ENCODE measurements at places on chromosomes 2 and 18.
A peak's percentile ranks its signal among the peaks of the same experiment; 100 is the strongest.

- no peak for DNase-seq
Measured at GRCh38 chr2:215371915-215372897, 60.3 kb downstream of the ATIC start.

DNA sequence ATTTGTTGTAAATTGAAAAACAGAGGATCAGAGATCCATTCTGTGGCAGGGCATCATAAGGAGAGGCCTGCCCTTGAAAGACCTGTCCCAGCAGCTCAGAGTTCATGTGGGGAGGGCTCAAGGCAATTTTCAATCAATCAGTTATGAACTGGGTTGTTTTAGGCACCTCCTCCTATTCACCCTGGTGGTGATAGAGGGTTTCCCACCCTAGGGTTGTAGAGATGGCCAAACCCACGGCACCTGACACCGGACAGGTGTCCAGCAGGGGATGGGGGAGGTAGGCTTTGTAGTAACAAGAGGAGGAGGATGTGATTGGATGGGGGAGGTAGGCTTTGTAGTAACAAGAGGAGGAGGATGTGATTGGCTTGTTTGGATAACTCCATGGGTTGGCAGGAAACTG lies 205.7 kb downstream of the SOCS6 start:
- DNase-seq: no peak

DNA sequence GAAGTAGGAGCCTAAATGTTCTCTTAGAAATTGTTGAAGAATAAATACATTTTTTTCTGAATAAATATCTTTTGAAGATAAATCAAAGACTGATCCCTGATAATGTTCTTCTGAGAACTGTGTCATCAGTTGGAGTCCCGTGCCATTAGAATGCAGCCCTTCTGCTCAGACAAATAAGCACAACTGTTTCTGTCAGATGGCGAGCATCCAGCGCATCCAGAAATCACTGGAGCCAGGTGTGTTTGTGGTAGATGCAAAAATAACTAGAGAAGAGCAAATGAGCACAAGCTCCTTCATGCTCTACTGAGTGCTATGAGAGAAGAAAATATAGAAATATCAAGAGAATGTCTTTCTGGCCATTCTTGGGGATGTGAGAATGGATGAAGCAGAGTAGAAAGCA lies 573.7 kb downstream of the THSD7B start:
- DNase-seq: no peak

- no peak for DNase-seq
Measured at GRCh38 chr2:207955456-207955855, 69.9 kb downstream of the PLEKHM3 start.

DNA sequence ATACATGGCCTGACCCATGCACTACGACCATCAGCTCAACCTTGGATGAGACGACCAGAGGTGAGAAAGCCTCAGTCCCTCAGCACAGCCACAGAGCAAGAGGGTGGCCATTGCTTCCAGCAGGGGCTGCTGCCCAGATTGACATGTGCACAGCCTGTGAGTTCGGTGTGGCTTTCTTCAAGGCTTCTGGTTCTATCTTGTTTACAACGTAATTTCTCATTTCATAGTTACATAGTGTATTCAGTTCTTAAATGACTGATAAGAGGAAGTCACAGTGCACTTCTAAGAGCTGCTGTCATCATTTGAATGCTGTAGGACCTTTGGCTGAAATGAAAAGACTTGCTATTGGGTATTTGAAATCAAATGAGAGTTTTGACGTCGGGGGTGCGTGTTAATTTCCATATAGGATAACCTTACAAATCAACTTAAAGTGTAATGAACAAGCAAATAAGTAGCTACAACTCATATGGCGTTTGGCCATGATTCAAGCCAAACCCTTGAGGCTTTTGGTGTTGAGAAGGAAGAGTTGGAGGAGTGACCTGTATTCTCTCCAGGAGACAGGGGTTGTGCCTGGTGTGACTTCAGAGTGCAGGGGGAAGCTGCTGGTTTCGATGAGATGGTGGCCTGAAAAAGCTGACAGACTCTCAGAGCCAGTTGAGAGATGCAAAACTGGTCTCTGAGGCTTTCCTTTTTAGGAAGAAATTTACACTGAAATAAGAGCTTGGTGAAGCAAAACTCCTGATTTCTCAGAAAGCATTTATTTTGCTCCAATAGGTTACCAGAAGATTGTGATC lies 51.0 kb downstream of the TSHZ1 start:
- no peak for DNase-seq

DNA sequence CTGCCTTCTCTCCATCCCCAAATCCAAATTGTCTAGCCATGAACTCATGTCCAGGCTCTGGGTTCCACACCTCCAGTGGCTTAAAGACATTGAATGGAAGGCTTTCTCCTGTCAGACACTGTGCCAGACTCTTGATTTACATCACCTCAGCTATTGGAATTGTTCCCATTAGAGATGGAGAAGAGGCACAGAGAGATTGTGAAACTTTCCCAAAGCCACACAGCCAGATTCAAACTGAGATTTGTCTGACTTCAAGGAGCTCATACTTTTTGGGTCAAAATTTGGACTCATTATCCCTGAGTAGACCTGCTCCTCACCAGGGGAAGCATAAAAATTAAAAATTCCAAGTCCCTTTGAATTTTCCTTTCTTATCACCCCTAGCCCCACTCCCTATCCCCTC lies 18.9 kb upstream of the MYO3B start:
- no peak for DNase-seq

DNA sequence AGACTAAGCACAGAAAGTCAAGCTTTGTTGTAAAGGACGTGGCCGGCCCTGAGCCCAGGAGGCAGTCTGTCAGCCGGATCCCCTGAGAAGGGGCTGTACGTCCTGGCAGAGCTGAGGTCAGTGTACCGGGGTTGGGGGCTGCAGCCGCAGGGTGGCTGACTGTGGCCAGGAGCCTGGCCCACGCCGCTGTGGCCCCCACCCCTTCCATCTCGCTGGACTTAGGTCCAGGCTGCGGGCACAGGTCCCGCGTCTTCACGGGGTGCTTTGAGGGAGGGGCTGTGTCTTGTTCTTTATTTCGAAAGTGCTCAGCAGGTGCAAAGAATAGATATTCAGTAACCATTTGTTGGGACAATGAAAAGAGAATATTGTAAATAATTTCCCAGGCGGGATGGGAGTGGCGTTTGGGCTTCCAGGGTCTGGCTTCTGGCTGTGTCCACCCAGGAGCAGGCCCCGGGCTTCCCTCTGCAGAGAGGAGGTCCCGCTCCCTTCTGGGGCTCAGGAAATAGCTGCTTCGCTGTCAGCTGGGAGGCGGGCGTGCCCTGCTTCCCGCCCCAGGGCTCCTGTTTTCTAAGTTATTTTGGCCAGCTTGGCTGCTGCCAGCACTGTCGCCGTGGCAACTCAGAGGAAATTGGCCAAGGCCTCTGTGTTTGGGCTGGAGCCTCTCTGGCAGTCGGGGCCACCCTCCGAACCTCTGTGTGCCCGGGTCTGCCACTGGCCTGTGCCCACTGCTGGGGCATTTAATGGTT lies 7.4 kb downstream of the NFATC1 start:
- DNase-seq: peak; percentile 3

DNA sequence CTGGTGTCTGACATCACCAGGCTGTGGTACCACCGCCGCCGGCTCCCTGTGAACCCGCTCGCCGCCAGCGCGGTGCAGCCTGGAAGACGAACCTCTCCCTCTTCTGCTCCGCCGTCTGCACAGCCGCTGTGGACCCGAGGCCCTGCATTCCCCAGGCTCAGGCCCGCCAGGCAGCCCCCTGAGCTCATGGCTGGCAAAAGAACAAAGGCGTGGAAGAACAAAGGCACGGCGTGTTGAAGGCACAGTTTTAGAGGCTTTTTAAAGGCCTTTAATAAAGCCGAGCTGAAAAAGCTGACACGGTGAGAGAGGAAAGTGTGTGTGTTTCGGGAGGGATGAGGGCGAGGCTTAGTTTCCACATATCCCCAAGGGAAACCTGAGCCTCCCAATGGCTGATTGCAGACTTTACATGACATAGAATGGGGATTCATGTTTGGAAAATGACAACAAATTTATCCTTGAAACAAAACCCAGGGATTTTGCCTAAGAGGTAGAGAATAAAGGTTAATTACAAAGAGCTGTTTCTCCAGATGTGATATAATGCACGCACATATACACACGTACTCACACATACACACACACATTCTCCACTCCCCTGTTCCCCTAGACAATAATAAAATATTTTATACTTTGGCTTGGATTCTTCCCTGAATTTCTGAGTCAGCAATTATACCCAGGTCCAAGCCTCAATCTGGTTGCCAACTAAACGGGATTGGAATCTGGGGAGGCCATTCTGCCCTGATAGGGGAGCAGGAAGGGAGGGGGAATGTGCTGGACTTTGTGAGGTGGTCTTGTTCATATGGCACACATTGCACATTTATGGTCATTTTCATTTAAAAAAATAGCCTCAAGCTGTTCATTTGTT lies 39.7 kb downstream of the RFX8 start:
- DNase-seq: no peak

DNA sequence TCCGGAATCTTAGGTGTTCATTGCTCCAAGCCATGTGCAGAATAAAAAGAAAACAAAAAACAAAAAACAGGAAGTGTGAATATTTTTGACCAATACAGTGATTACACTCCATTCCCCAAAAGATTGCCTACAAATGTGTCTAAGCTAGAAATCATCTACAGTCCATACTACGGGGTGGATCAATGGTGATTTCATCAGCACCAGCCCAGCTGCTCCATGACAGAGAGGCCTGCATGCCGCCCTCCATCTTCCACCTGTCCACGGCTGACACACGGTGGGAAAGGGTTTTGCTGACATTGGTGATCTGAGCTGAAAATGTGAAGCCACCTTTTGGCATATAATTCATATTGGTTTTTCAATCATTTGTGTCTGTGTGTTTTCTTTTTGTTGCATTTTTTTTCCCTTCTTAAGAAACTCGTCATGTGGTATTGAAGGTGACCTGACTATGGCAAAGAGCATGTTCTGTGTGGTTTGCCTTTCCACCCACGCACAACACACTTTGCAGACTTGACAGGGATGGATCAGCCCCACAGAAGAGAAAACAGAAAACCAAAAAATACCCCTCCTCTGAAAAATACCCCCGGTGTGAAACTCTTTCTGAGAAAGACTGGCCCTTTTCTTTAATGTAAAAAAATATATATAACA lies 533.1 kb downstream of the RNF144A start:
- peak; percentile 17 for DNase-seq

GRCh38 chr18:76903386-76903785 lies 81.0 kb downstream of the ZNF236 start:
- DNase-seq: no peak

DNA sequence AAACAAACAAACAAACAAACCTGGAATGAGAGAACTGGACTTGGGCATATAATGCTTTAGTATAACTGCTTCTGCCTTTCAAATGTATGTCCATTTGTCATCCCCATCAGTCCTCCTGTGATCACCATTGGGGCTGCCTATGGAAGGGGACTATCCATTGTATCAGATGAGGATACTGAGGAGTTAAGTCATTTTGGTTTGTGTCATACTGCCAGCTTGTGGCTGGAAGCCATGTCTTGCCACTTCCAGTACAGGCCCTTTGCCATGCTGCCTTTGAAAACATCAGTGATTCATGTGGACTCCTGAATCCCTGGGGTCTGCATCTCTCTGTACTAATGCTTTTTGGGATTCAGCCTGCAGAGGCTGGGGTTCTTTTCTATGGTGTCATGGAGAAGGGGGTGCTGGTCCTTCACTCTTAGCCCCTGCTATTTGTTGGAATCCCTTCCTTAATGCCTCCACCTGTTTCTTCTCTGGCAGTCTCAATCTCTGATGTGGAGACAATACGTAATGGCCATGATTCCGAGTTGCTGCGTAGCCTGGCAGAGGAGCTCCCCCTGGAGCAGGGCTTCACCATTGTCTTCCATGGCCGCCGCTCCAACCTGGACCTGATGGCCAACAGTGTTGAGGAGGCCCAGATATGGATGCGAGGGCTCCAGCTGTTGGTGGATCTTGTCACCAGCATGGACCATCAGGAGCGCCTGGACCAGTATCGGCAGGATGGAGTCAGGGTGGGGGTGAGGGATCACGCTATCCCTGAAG lies 10.6 kb downstream of the PLCD4 start:
- DNase-seq: no peak

GRCh38 chr2:199465390-199465789 lies 7.7 kb upstream of the SATB2 start:
- no peak for DNase-seq

DNA sequence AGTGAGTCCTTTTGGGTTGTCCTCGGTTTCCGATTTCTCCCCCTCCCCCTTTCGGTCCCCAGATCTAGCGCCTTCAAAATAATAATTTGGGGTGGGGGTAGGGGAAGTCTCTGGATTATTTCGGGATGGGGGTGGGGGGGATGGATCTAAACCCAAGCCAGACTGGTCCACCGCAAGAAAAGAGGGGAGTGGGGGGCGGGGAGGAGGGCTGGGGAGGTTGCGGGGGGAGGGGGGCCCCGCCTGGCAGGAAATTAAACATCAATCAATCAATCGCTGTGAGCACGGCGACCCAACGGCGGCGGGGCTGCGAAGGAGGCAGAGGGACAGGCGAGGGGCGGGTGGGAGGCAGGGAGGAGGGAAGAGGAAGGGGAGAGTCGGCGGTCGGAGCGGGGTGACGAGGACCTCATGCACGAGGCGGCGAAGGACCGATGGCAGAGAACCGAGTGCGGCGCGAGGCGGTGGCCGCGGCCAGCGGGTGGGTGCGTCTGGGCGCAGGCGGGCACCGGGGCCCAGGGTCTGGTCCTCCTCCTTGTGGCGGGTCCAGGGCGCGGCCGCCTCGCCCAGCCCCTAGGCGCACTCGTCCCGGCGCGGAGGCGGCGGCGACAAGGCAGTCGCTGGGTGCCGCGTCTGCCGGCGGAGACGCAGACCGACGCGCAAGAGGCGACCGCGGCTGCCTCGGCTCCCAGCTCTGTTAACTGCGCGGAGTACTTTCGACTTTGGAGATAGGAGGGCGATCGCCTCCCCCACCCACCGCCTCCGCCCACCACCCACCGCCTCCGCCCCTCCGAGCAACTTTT lies 468 bp upstream of the SATB2 start:
- no peak for DNase-seq

DNA sequence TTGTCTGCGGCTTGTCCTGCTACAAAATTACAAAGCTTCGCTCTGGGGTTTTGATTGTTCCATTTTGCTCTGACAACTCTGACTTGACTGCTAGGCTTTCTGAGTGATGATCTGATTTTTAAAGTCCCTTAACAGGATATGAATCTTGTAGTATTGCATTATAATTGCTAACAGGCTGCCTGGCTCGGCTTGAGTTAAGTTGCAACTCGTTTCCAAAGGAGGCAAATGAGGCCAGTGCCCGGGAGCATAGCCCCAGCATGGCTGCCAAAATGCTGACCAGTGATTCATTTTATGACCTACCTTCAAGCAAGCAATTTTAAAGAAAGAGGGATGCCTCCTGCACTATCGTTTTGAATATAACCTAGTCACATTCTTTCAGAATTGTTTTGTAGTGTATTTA lies 135.4 kb downstream of the COL6A3 start:
- no peak for DNase-seq

DNA sequence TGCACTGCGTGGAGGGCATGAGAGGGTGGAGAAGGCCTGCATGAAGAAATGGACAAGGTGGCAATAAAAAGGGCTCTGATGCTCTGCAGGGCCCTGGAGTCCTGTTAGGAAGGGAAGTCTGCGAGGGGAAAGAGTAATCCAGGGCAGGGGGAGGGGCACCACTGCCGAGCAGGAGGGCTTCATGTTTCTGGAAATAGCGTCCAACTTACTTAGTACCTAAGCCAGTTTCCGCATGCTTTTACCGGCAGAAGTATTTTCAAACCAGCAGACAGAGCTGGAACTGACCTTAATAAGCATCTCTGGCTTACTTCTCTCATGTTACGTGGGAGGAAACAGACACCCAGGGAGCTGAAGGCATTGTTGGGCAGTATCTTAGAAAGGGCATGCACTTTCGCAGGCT lies 156.7 kb downstream of the GALNT14 start:
- DNase-seq: no peak

GRCh38 chr2:173523497-173523896 lies 168.8 kb downstream of the CDCA7 start:
- no peak for DNase-seq

GRCh38 chr2:71713581-71714580 lies 260.5 kb downstream of the DYSF start:
- DNase-seq: no peak

Measured in T-helper 2 cell (primary cell).